ENCODE measurements at places on chromosomes 5 and 9.

- no peak for DNase-seq
Observed at GRCh38 chr5:175223291-175223690, 220.7 kb downstream of the DRD1 start.

DNA sequence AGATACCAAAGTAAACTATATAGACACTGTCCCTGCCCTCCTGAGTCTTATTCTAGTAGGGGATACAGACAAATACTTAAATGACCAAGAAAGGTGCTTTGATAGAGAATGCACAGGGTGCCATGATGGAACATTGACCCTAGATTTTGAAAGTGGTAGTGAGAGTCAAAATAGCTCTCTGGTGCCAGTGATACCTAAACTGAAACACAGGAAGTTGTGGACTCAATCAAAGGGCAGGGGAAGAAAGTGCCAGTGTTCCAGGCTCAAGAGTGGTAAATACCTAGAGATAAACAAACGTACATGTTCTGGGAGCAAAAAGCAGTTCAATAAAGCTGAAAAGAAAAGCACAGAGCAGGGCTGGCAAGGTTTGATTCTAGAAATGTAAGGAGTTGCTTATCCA is 267.6 kb downstream of the ISL1 start:
- no peak for DNase-seq

GRCh38 chr5:108528655-108529054 is 146.8 kb upstream of the FBXL17 start:
- DNase-seq = no peak

DNA sequence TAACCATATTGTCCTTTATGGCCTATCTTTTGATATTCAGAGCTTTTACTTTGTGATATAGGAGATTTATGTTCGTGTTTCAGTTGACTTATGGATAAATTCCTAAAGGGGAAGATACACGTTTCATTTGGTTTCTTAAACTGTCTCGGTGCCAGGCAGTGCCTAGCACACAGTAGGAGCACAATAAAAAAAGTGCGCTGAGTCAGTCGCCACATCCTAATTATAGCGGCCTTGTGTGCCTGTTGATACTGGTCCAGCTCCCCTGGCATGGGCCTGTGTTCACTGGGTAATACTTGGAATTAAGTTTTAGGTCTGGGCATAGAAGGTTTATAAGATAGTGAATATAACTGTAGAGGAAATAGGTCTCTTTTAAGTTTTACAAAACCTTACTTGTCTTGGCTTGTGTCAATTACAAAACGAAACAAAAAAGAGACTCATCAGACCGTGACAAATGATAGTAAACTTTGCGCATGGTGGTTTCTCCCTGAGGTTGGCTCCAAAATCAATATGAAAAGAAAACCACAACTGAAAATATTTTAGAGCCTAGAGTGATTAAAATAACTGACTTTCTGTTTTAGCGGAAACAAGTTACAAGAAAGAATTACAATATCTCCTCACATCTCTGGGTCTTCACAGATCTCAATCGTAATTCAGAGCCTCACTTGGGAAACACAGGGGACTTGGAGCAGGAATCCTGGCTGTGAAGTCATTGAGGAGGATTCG is 84.8 kb downstream of the MVB12B start:
- no peak for DNase-seq

DNA sequence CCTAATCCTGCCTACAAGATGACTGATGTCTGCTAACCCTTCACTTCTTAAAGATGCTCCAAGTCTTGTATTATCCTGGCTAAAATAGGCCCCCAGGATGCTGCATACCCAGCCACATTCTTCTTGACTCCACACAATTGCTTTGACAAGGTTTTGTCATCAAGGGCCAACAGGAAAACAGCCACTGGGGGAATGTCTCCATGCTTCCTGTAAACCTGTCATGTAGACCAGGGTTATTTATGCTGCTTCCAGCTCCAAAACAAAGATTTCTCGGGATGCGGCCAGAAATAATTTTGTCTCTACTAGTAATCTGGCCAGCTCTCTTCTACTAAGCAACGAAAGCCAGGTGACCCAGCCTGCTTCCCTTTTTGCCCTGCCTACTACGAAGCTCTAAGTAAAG is 53.8 kb downstream of the SHB start:
- no peak for DNase-seq

DNA sequence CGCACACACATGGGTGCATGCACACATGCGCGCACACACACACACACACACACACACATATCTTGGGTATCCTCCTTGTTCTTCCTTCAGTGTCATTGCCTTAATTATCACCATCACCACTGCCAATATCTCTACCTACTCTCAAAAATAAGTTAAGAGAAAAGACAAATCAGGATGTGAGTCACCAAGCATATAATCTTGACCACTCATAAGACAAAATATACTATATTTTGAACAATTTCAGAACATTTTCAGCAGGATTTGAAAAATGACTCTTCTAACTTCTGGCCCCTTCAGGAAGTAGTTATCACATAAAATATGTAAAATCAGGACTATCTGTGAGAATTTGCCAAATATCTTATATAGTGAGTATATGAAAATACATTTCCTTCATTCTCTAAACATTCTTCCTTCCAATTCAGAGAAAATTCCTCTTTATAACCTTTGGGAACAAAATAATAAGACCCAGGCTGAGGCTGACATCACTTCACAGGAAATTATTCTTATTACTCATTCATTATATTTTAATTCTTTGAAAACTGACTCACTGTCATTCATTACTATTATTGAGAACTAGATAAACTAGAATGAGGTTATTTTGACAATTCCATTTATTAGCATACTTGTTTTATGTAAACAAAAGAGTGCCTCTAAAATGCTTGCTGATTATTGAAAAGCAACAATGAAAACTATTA is 772.0 kb upstream of the ACO1 start:
- no peak for DNase-seq

DNA sequence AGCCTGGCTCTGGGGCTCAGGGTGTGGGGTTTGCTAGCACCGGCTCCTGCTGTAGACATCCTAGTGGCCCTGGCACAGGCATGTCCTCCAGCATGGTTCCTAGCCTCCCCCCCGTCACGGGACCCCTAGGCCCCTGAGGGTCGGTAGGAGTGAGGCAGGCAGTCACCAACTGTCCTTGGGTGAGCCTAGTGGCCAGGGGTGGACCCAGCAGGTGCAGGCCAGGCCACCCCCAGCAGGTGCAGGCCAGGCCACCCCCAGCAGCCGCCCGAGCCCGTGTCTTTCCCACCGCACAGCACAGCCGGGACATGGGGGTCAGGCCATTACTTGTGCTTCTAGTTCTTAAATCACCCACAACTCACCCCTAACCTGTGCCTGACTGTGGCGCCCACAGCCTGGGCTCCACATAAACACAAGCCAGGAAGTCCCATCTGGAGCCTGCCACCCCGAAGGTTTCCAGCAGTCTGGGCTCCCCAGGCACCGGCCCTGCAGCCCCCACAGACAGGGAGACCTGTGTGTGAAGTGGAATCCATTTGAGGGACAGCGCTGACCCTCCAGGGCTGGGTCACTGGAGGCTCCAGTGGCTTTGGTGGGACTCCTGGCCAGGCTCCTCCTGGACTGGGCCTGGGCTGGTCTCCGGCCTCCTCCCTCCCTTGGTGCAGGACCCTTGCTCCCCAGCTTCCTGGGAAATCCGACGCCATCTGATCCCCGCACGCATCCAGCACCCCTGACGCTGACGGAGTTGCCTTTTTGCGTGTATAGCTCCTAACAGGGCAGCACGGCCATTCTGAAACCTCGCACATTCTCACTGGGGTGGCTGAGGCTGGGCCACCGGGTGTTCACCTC is 114.1 kb upstream of the LPCAT1 start:
- DNase-seq = no peak

- DNase-seq = no peak
Observed at GRCh38 chr9:22079873-22080341, 70.8 kb upstream of the CDKN2B start.

DNA sequence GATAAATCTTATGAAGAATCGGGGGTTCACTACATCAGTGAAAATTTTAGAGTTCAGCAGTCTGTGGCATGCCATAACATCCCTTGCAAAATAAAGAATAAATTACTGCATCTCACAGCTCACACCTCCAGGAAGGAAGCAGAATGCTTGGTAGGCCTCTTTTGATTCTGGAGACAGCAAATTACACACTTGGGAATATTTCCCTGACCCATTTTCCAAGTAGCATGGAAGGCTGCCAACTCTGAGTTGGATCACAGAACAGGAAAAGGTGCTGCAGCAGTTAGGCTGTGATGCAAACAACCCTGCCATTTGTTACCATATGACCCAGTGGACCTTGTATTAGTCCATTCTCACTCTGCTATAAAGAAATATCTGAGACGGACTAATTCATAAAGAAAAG is 293.5 kb downstream of the ASTN2 start:
- DNase-seq = no peak

DNA sequence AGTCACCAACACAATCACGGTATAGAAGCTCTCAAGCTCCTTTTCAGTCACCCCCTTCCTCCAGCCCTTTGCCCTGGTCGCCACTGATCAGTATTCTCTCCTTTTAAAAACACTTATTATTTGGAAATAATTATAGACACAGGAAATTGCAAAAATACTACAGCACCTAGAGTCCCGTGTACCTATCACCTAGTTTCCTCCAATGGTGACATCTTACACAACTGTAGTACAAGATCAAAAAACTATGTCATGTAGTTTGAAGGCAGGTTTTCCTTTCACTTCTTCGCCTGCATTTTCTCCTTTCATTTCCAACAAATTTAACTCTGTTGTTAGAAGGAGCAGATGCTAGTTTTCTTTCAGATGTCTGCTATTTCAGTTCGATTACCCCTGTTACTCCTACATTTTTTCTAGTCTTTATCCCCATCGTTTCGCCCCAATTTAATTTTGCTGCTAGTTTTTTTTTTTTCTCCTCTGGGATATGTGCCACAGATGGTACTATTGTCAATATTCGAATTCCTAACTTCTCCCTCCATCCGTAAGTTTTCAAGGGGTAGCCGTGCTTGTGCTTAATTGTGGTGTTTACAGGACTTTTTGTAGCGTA is 612 bp upstream of the ATG10 start:
- DNase-seq = no peak

- DNase-seq = no peak
Observed at GRCh38 chr5:163434401-163434866, 3.0 kb upstream of the CCNG1 start.

GRCh38 chr9:107750741-107751566 is 261.4 kb upstream of the KLF4 start:
- DNase-seq = no peak

DNA sequence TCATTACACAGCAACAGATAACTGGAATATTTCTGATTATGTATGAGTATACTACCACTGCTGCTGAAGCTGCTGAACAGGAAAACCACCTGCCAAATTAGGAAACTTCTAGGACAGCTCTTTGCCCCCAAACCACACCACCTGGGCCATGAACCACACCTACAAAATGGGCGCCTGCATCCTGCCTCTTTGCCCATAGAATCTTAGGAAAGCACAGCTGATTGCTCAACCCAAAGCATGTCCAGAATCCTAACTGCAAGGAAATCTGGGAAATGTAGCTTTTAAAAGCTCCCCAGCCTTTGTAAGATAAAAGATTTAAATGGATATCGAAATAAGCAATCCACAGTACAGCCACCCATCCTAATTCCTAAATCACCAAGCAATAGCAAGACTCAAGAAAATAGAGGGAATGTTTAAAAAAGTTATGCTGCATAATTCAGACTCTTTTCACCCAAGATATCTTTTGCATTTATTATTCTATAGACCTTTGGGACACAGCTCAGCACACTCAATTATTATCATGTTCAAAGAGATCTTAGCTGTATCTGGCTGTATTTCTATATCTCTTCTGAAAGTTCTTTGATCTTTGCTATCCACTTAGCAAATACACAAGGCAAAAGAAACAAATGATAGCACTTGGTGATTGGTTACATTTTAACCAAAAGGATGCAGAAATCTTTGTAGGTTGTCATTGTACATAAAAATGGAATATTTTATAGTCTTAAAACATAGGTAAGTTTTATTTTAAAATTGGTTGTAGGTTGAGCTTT is 6.8 kb upstream of the C9orf152 start:
- no peak for DNase-seq

DNA sequence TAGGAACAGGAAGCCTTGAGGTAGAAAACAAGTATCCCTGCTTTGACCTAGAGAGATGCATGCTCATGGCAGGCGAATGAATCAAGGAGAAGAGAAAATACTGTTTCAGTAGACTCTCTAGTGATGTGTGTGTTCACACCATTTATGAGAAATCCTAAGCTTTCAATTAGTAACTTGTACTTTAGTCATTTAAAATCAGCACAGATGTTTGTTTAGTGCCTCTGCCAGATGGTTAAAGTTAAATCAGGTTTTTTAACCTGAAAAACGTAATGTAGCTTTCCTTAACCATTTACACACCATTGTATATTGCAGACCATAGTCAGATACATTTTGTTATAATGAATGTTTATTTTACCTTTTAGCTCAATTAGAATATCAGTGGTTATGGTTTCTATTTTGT is 5.0 kb downstream of the TJP2 start:
- no peak for DNase-seq

DNA sequence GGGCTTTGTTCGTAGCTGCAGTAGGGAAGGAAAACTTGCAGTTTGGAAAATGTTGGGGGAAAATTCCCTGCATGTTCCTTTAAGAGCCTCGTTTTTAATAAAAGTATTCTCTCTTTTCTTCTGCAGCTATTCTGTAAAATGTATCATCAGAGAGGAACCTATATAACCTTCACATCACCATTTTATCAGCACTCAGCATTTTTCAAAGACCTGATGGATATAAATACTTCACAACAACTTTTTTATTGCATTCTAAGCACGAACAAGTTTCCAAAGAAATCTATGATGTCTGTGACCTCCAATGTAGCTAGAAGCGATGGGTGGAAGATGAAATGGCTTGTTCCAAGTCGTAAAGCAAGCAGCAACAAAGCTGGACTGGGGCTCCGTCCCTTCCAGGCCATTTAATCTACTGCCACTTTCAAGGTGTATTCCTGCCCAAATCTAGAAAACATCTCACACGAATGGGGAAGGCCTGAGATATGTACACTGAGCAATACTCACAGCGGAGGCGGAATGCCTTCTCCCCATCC is 84.0 kb downstream of the NSUN2 start:
- no peak for DNase-seq

DNA sequence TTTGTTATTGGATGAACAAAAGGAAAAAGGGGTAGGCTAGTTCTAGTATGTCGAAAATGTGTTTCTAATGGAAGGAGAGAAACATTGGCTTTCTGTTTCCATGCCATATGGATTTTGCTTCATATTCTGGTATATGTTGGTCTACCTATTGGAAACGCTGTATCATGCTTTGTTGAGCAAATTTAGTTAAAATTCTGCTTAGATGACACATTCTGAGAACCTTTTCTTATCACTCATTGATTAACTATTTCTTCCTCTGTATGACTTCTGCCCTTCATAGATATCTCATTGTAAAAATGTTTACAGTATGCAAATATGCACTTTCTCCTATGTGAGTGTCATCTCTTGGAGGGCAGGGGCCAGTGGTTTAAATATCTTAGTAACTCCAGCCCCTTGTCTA is 68.8 kb upstream of the GPR151 start:
- DNase-seq = no peak

GRCh38 chr9:70488098-70488792 is 73.8 kb upstream of the KLF9 start:
- no peak for DNase-seq

DNA sequence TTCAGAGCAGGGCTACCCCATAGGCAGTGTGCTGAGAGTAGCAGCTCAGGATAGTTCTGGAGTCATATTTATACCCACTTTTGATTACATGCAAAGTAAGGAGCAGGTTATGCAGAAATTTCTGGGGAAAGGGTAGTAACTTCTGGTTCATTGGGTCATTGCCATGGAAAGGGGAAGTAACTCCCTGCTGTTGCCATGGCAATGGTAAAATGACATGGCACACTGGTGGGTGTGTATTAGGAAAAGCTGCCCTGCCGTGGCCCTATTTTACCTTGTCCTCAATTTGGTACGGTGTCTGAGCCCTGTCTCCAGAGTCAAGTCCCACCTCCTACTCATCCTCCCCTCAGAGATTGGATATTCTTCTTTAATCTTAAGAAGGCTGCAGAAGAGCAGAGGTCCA is 526.7 kb upstream of the TYRP1 start:
- DNase-seq = no peak
